SJCRH30 (cell line): ENCODE measurements at places on chromosomes 6 and 20. TPM values are rescaled to one million over a fixed set of nuclear protein-coding genes. Genes with fewer than 3 reads are reported as not detected.
A peak's percentile ranks its signal among the peaks of the same experiment; 100 is the strongest.

SULF2 gene
- 122 and 127 TPM in 2 replicates for total RNA-seq

AVP gene
- total RNA-seq = not detected in 2 replicates

DNA sequence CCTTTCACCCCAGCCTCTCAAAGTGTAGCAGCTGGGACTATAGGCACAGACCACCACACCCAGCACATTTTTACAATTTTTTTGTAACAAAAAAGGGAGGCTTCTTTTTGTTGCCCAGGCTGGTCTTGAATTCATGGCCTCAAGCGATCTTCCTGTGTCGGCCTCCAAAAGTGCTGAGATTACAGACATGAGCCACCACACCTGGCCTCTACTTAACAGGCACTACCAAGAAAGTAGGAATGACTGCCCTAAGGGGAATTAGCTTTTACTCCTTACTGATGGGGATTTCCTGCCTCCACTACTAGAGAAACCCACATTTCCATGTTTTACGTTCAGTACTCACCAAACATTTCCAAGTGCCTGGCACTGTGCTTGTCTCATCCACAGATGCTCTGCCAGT, 109.6 kb downstream of the CARMIL1 start:
- no peak overlapping the region for H3K4me3 ChIP-seq
- no peak overlapping the region for H3K27ac ChIP-seq
- H3K27me3 ChIP-seq = no peaks in the 10 kb centered on the region

SLC32A1 gene
- not detected in 2 replicates for total RNA-seq

DNA sequence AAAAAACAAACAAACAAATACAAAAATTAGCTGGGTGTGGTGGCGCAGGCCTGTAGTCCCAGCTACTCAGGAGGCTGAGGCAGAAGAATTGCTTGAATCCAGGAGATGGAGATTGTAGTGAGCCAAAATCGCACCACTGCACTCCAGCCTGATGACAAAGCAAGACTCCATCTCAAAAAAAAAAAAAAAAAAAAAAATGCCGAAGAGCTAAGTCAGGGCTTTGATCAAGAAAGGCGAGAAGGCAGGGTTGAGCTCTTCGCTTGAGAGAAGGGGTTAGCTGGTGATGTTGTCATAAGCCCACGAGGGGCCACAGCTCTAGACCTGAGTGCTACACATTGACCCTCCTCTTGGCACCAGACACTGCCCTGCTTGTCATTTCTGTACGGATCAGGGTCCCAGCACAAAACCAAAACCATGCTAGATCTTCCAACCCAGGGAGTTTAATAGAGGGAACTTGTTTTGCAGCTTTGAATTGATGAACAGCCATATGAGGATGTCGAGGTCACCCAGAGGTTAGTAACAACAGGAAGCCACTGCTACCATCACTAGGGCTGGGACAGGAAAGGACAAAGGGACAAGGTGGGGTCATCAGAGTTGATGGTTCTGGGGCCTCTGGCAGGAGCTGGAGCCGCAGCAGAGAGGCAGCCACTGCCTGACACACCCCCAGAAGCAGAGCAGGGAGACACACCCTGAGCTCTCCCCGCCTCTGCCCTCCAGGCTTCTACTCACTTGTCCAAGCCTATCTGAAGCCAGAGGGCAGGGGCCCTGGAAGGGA, 122.7 kb downstream of the SNX5 start:
- H3K4me1 ChIP-seq = no peaks in the 10 kb centered on the region
- no peak overlapping the region for H3K4me3 ChIP-seq
- no peak for DNase-seq
- H3K36me3 ChIP-seq = no peaks in the 10 kb centered on the region

- H3K27me3 ChIP-seq = no peaks in the 10 kb centered on the region
- H3K36me3 ChIP-seq = no peaks in the 10 kb centered on the region
- peak; percentile 4 for DNase-seq
- H3K4me1 ChIP-seq = peaks cover 18% of the 10 kb centered on the region
- no peak overlapping the region for H3K27ac ChIP-seq
- no peak overlapping the region for H3K4me3 ChIP-seq
Observed at GRCh38 chr6:54617730-54618129, 228.8 kb upstream of the FAM83B start.

SLC35D3 gene
- 0.05 and 0.06 TPM in 2 replicates for total RNA-seq

DNA sequence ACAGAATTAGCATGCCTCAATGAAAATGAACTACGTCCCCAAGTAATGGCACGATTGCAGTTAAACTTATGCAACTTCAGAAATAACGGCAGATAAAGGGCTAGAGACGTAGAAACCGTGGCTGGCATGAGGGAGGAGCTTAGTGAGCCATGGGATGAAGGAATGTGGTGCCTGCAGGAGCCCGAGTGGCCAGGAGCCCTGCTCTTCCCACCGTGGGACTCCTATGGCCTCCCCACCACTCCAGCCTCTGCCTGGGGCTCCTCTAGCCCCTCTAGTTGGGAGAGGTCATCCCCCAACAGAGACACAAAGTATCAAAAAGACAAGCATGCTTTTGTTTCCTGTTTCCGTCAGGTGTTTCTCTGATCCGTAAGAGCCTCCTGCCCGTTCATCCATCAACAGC, 75.1 kb upstream of the BHLHE23 start:
- H3K27ac ChIP-seq = no peak overlapping the region
- no peaks in the 10 kb centered on the region for H3K36me3 ChIP-seq
- no peak for DNase-seq
- no peaks in the 10 kb centered on the region for H3K4me1 ChIP-seq
- H3K27me3 ChIP-seq = peaks cover 31% of the 10 kb centered on the region

DNA sequence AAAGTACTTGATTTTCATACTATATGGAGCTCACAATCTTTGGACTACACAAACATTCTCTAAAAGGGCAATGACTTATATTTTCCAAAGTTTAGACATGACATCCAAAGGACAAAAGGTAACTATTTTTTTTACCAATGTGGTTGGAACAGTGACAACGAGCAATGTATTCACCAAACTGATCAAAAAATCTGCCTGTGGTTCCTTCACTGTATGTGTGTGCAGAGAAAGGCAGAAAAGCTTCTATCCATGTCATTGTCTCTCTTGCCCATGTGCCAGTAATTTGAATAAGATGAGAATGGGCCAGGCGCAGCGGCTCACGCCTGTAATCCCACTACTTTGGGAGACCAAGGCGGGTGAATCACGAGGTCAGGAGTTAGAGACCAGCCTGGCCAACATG, 25.5 kb downstream of the MCUR1 start:
- H3K27ac ChIP-seq = no peak overlapping the region
- H3K27me3 ChIP-seq = no peaks in the 10 kb centered on the region
- DNase-seq = no peak
- H3K4me1 ChIP-seq = no peaks in the 10 kb centered on the region
- no peak overlapping the region for H3K4me3 ChIP-seq

TMEM244 gene
- total RNA-seq = not detected in 2 replicates

GRCh38 chr20:9480066-9480465, 34.3 kb upstream of the LAMP5 start:
- H3K27ac ChIP-seq = no peak overlapping the region
- no peaks in the 10 kb centered on the region for H3K27me3 ChIP-seq
- H3K4me3 ChIP-seq = no peak overlapping the region
- no peaks in the 10 kb centered on the region for H3K36me3 ChIP-seq

DNA sequence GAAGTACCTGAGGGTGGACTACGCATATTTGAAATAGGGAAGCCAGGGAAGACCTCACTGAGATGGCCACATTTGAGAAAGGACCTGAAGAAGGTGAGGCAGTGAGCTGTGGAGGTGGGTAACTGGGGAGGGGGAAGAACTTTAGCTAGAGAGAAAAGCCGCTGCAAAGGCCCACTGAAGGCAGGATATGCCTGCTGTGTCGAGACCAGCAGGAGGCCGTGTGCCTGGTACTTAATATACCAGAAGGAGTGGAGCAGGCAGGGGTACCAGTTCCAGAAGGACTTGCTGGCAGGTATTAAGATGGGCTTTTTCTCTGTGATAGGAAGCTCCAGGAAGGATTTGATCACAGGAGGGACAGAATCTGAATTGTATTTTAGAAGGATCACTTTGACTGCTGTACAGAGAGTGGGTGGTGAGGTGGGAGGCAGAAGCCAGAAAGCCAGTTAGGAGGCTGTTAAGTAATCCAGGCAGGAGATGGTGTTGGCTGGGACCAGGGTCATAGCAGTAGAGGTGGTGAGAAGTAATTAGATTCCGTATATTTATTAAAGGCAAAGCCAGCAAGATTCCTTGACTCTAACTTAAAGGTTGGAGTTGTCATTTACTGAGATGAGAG, 54.2 kb upstream of the FANCE start:
- H3K36me3 ChIP-seq = no peaks in the 10 kb centered on the region
- DNase-seq = no peak
- no peak overlapping the region for H3K27ac ChIP-seq
- no peak overlapping the region for H3K4me3 ChIP-seq

DNA sequence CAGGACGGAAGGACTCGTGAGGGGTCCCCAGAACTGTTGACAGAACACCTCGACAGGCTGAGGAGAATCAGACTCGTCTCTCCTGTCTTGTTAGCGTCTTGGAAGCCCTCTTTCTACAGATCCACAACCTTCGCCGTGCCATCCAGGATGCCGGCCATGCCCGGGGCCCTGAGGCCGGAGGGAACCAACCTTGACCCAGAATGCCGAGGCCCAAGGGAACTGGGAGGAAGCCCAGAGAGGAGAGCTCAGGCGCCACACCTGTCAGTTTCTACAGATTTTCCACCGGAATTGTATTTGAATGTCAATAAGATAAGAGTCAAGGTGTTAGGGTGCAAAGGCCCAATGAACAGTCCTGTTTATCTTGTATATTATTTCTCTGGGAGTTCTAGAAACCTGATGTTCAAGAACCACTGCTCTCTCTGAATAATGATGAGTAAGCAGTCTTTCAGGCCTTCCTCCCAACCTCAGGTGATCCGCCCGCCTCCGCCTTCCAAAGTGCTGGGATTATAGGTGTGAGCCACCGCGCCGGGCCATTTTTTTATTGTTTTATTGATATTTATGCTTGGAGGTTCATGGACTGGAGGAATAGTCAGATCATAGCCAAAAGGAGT, 799 bp upstream of the ME1 start:
- H3K36me3 ChIP-seq = no peaks in the 10 kb centered on the region
- no peaks in the 10 kb centered on the region for H3K4me1 ChIP-seq
- H3K27me3 ChIP-seq = no peaks in the 10 kb centered on the region
- DNase-seq = no peak
- no peak overlapping the region for H3K4me3 ChIP-seq
